Right lung (tissue), 10 donors: ENCODE measurements at places on chromosomes 16 and 17.
A peak's percentile ranks its signal among the peaks of the same experiment; 100 is the strongest.

DNA sequence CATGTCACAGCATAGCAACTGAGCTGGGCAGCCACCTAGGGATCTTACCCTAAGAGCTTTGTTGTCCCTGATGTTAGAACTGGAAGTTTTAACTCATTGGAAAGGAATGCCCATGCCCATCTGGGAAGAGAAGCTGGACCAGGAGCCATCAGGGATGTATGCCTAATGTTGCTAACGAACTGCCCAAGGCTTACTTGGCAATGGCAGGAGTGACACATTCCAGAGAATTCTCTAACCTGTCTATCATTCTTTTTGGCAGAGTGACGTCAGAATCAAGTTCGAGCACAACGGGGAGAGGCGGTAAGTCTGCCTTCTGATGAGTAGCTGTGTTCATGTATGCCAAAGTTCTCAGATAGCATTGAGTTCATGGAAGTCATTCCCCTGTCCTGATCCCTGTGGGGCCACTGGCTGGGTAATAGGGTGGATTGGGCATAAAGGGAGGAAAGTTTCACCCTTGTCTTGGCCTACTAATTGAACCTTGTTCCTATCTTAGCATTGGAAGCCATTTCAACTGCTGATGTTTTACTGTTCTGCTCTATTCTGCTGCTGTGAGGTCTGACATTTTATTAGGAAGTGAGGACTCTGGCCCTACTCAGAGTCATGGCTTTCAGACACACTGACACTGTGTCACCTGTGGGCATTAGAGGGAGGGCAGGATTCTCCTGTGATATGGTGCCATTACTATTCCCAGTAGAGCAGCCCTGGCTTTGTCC, 23.7 kb downstream of the MAP3K3 start:
- DNase-seq: no peak

- DNase-seq: peak; percentile 58
These were observed 42.8 kb upstream of the ZC3H18 start for GRCh38 chr16:88527186-88527936.

DNA sequence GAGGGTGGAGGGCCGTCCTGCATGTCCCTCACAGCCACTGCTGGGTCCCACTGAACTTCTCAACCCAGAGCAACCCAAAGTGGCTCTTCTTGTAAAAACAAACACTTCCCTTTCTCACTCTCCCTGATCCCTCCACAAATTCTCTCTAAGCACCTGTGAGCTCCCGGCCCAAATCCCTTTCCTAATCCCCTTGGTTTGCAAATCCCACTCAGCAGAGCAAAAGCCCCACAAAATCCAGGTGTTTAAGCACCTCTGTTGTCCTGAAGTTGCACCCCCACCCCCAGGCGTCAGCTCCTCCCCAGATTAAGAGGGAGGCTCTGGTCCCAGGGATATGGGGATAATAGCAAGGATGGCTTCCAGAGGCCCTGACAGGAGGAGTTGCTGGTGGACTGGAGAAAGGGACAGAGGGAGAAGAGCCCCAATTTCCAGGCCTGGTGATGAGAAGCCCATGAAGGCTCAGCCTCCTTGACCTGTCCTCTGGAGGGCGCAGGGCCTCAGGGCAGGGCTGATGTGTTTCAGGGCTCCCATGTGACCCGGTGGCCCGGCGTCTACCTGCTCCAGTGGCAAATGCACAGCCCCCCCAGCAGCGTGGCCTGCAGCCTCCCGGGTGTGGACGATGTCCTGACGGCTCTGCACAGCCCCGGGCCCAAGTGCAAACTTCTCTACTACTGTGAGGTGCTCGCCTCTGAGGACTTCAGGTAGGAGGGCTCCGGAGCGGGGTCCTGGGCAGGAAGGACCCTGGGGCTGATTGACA, 23.0 kb downstream of the NAGPA start:
- DNase-seq: no peak

- no peak for DNase-seq
These were observed 114.0 kb upstream of the GOT2 start for GRCh38 chr16:58847902-58848661.

DNA sequence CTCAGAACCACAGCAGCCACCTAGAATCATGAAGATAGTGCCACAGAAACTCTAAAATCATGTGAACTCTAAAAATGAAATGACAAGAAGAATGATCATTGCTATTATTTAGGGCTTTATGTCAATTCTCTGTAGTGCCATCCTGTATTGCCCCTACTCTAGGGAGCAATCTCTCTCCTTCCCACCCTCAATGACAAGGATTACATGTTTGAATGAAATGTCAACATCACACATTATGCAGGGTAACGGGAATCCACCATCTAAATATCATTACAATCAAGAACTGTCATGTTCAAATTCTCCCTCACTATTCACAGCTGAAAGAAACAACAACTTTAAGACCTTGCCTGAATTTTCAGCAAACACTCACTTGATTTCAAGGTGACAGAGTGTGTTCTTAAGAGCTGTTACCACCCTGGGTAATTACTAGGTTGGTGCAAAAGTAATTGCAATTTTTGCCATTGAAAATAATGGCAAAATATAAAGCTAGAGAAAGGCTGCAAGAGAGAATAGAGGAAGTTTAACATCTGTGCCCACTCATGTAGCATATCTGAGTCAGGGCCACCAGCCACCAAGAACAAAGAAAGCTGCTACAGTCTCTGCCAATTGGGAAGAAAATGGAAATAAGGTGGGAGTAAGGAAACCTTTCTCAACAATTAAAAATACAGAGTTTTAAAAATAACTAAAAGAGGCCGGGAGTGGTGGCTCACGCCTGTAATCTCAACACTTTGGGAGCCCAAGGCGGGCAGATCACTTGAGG, 112.8 kb upstream of the PSMD7 start:
- no peak for DNase-seq

- no peak for DNase-seq
These were observed 13.3 kb upstream of the OR1F1 start for GRCh38 chr16:3174618-3175148.

GRCh38 chr17:69061721-69062556, 1.2 kb upstream of the ABCA9 start:
- no peak for DNase-seq

DNA sequence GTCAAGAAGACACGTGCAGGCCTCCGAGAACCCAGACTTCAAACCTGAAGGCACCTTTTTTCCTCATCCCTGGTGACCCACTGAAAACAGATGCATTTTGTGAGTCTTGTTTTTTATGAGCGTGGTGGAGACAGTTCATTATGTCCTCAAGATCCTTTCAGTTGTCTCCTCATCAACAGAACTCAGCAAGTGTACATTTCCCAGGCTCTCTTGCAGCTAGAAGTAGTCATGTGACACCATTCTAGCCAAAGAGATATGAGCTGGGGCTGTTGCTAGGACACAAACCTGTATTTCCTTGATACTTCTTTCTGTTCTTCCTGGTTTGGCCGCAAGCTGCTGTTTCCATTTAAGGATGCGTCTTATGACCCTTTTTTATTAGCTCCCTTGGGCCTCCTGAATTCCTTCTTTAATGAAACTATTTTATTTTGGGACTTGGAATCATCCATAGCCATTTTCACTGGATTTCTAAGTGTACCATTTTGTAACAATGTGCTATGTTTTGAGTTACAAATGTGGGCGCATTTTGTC, 135.7 kb upstream of the FOXF1 start:
- no peak for DNase-seq

DNA sequence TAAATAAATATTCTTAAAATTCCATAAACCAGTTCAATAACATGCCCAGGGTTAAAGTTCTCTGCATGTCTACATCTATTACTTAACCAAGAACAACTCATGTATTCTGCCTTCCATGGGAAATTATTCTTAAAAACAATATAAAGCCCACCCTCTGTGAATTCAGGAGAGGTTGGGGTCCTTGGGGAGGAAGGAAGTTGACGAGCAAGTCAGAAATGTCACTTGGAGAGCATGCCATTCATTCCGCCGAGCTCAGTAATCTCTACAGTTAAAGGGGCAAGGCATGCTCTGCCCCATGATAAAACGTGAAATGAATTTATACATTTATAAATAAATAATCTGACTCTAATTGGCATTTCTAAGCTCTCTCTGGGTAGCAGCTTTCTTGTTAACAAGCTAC, 405.1 kb downstream of the TOX3 start:
- DNase-seq: no peak

DNA sequence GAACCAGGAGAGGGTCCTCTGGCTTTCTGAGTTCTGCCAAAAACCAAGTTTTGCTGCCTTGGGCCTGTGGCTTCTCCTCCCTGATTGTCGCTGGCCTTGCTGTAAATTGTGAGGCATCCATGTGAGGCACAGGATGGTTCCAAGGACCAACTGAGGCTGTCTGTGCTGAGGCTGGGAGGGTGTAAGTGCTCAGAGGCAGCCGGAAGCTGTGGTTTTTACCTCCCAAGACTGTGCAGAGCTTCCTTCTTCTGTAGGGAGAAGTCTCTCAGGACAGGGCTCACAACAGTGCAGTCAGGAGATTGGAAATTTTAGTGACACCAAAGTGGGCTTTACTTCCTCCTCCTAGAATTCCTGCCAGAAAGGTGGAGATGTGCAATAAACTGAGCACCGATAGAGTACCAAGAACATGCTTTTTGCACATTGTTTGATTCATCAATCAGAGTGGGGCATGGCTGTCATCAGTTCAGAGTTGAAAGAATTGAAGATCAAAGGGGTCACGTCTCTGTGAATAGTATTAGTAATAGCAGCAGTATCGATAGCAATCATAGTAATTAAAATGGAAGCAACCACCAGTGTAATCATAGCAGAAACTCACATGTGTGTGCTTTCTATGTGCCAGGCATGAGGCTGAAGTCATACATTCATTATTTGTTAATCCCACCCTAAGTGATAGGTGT, 467.1 kb downstream of the WWOX start:
- DNase-seq: no peak

GRCh38 chr16:56625943-56626654, 518 bp downstream of the MT1E start:
- DNase-seq: no peak

DNA sequence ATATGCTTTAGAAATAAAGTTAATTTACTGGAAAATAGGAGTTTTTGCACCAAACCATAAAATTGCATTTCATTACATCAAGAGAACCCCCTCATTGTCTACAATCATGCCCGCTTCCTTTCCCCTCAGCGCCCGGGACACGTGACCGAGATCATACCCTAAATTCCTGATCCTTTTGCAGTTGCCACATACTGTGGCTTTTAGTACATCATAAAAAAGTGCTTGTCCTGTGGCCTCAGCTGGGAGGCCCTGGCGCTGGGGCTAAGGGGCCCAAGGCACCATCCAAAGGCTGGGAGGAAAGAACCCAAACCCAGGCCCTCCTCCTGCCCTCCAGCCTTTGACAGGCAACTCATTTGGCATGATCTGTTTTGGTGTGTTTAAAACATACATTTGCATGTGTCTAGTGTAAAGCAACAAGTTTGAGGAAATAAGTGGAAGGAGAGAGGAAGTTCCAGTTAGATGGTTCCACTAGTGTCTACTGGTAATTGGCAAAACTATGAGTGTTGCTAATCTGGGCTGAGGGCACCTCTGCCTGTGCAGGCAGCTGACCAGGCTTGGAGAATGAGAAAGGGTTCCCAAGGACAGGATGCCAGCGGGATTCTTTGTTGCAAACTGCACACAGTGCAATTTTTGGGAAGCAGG, 6.0 kb downstream of the CDK5R1 start:
- DNase-seq: no peak

DNA sequence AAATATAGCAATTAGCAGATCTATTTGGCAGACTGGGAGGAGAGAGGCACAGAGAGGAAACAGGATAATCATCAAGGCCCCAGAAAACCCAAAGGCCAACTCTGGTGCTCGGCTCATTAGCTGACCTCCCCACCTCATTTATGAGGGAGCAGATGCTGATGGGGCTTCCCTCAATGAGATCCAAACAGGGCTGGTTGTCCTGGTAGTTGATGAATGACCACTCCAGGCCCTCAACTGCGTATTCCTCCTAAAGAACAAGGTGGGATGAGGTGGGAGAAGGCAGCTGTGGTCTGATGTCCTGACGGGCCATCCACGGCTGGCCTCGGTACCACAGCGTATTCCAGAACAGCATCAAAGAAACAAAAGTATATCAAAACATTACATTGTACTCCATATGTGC, 20.8 kb downstream of the ZNHIT3 start:
- no peak for DNase-seq

DNA sequence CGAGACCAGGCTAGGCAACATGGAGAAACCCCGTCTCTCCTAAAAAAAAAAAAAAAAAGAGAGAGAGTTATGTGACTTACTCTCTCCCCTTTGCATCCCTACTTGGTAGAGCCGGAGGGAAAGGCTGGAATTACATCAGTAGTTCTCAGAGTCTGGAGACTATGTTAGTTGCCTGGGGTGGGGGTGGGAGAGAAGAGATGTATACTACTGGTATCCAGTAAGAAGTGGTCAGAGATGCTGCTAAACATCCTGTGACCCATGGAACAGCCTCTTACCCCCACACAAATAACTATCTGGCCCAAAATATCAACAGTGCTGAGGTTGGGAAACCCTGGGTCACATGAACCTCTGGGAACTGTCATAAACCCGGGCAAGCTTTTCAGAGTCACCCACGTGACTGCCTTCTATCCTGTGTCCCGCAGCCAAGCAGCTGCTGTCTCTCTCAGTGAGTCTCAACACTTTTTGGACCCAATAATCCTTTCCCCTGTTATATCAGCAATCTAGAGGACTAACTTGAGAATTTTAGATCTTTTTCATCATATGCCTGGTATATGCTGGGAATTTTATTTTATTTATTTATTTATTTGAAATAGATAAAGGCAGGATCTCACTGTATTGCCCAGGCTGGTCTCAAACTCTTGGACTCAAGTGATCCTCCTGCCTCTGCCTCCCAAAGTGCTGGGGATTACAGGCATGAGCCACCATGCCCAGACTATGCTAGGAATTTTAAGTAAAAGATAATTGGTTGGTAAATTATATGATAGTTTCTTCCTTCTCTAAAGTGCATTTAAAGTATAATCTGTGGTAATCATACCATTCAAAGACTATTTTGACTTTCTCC, 8.7 kb downstream of the EIF1 start:
- DNase-seq: peak; percentile 73

DNA sequence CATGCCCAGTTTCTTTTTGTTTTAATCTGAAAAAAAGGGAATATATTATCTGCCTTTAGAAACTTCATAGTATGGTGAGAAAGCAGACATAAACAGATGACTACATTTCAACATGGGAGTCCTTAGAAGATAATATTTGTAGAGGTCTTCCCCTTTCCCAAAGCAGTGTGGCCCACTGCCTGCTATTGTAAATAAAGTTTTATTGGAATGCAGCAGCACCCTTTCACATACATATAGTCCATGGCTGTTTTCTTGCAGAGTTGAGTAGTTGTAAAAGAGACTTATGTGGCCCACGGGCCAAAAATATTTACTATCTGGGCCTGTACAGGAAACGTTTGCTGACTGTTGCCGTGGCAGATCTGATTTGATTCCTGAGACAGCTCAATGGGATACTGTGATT, 8.5 kb downstream of the KATNIP start:
- DNase-seq: no peak
